Effector CD4-positive, alpha-beta T cell (primary cell): ENCODE measurements at places on chromosomes 4 and X.
A peak's percentile ranks its signal among the peaks of the same experiment; 100 is the strongest.

DNA sequence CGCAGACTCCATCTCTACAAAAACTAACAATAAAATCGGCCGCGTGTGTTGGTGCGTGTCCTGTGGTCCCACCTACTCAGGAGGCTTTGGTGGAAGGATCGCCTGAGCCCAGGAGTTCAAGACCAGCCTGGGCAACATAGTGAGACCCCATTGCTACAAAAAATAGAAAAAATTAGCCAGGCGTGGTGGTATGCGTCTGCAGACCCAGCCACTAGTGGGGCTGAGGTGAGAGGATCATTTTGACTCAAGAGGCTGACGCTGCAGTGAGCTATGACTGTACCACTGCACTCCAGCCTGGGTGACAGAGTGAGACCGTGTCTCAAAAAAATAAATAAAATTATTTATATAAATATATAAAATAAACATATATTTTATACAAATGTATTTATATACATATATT, 22.3 kb downstream of the ASMTL start:
- no peak for DNase-seq

DNA sequence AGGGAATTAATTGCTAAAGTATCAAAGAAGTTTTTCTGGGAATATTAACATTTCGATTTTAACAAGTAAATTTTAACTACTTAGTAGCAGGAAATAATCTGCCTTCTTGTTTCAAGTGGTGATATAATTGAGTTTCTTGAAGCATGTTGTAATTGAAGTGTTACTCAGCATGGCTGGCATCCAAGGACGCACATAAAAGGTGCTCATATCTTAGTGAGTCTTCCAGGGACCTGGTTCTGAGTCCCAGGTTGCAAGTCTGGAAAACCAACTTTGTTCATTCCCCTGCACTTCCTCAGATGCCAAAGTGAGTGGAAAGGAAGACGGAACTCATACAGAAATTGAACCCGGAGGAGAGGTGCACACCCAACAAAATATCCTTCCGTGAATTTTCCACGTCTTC, 399.6 kb downstream of the NLGN4X start:
- DNase-seq = no peak

GRCh38 chrX:37578045-37578444, 6.6 kb downstream of the LANCL3 start:
- no peak for DNase-seq

- DNase-seq = no peak
Measured at GRCh38 chrX:68912113-68912512, 83.3 kb downstream of the EFNB1 start.

DNA sequence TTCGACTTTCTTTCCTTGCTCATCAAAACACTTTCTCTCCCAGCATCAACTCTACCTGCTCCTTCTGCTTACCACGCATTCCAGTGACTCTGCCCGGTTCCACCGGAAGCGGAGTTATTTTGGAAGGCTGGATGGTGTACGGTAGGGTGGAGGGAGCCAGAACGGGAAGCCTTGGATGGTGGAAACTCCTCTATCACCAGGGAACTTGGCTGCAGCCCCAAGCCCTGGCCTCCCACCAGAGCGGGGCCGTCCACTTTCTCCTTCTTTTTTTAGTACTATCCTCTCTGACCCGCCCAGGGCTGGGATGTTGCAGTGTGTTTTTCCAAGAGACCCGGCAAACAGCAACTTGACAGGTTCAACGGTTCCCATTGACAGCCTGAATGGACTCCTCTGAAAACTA, 27.6 kb downstream of the ADGRG2 start:
- DNase-seq = no peak

GRCh38 chr4:97106161-97106560, 1037.1 kb downstream of the STPG2 start:
- DNase-seq = no peak

- peak; percentile 42 for DNase-seq
Measured at GRCh38 chrX:9530848-9531274, 66.0 kb downstream of the TBL1X start.

DNA sequence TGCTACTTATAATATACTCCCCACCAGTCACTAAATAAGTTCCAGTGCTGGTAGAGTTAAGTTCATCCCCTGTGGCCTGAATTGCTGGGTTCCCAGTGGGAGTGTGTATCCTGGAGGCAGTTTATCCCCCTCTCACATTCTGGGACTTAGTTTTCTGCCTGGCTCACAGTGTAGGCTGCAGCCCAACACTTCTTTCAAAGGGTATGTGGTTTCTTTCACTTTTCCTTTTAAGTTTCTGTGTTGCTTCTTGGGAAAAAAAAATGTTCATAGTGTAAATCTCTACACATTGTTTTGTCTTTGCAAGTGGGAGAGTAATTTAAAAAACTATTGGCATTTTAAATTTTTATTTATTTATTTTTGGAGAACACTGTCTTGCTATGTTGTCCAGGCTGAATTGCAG, 204.0 kb downstream of the CHIC1 start:
- DNase-seq = no peak

- DNase-seq = no peak
Measured at GRCh38 chr4:33184657-33185290, 2464.6 kb downstream of the PCDH7 start.

DNA sequence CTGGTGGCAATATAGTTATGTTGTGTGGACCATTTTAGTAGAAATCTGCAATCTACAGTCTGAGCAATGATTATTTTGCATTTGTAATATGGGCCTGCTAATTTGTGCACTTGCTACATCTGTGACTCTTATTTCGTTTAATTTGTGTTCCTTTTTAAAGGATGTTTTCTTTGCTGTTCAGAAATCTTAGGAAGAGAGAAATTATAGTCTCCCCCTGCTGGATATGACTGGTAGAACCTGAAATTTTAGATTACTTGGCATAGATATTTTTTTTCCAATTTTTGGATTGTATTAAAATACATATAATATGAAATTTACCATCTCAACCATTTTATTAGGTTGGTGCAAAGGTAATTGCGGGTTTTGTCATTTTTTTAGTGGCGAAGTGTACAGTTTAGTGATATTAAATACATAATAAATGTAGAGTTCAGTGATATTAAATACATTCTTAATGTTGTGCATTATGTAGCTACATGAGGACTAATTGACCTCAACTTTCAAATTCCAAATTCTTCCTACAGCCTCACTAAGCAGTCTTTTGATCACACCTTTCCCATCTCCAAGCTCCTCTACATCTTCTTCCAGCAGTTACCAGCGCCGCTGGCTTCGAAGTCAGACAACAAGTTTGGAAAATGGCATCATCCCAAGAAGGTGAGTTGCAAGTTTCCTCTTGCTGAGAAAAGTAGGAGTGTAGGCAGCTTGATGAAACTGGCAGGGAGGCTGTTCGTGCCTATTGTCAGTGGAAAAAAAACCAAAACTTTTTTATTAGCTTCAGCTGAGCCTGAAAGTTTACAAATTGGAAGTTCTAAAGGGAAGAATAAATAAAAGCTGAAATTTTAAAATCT, 82.2 kb downstream of the FNIP2 start:
- DNase-seq = no peak

GRCh38 chr4:180059216-180059881, 2183.9 kb upstream of the TENM3 start:
- DNase-seq = no peak

DNA sequence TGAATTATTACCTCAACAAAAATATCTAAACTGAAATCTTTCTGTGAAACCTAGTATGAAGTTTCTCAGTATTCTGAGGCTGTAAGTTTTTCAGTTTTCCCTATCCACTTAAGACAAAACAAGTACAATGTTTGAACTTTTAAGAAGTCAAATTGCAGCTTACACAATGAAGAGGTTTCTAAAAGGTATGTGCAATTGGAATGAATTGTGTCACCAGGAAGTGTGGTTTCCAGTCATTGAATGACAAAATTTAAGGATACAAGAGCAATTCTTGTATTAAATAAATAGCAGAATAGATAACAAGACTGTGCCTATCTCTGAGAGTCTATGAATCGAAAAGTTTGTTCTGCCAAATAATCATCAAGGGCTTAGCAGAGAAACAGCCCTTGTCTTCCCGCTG, 207.3 kb downstream of the ANKRD50 start:
- DNase-seq = no peak

- no peak for DNase-seq
Measured at GRCh38 chr4:92305878-92306520, 2.2 kb downstream of the GRID2 start.

- no peak for DNase-seq
Measured at GRCh38 chr4:68272380-68272779, 26.9 kb upstream of the TMPRSS11B start.

- DNase-seq = no peak
Measured at GRCh38 chr4:25031077-25031621, 403 bp upstream of the LGI2 start.

- no peak for DNase-seq
Measured at GRCh38 chr4:10030972-10031667, 9.8 kb upstream of the SLC2A9 start.

- no peak for DNase-seq
Measured at GRCh38 chr4:10205223-10205622, 88.6 kb upstream of the WDR1 start.

- DNase-seq = no peak
Measured at GRCh38 chr4:5337731-5338130, 286.5 kb downstream of the STK32B start.

DNA sequence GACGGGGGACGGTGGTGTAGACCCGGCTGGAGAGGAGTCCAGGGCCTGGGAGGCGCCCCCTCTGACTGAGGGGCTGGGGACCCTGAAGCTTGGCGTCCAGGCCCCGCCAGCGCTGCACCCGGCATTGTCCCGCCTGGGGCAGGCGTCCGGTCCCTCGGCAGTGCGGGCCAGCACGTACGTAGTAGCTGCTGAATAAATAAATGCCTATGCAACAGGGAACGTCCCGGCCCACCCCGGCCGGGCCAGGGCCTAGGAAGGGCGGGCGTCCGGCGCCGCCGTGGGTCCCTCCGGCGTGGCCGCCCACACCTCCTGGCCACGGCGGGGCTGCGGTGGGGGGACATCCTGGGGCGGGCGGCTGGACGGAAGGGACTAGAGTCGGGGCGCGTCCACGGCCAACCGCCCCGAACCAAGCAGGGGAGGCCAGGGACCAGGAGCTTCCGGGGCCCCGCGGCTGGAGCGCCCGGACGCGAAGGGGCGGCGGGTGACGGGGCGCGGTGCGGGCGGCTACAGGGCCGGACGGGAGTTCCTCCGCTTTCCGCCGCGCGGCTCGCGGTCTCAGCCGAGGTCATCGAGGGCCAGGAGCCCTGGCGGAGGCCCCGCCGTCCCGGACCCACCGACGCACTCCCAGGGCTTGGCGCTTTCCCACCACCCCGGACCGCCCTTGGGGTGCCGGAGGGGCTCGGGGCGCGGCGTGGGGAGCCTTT, 886 bp upstream of the WWC2 start:
- DNase-seq = no peak
